ENCODE measurements at places on chromosomes 7 and 10.
A peak's percentile ranks its signal among the peaks of the same experiment; 100 is the strongest.

DNA sequence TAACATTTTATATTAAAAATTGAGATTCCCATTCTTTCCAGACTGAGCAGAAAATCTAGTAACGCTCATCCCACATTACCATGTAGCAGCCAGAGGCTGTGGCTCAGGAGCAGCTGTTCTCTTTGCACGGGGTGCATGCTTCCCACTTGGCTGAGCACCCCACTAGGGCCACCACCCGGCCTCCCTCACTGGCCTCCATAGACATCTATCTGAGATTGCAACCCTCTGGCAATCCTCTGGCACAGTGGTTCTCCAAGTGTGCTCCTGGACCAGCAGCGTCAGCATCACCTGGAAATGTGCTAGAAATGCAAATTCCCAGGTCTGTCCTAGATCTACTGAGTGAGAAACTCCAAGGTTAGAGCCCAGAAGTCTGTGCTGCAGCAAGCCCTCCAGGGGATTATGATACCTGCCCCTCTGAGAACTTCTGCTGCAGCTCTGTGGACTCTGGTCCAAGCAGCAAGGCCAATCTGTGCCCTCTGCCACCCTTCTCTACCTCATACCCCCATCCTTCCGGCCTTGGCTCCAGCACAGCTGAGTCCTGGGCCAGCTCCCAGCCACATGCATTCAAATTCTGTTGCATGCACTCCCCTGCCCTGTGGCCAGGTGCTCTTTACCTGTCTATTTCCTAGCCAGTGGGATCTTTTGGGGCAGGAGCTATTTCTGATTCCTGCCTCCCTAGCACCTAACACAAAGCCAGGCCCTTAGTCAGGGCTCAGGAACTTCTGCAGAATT is 301.5 kb downstream of the GRID1 start:
- no peak for DNase-seq

- no peak for DNase-seq
These were observed 77.9 kb downstream of the NDUFB2 start for GRCh38 chr7:140774371-140774770.

GRCh38 chr7:936386-937054 is 18.0 kb downstream of the ADAP1 start:
- no peak for DNase-seq

GRCh38 chr7:86320889-86321288 is 322.8 kb upstream of the GRM3 start:
- DNase-seq, result peak; percentile 88

- peak; percentile 10 for DNase-seq
These were observed at the start of gene GSDME for GRCh38 chr7:24757353-24758275. TSS of gene GSDME (minus strand) at chr7:24757464. CDS start at chr7:24749774, 7,690 bp downstream.

- DNase-seq, result no peak
These were observed 99.5 kb downstream of the VTI1A start for GRCh38 chr10:112546474-112546873.

DNA sequence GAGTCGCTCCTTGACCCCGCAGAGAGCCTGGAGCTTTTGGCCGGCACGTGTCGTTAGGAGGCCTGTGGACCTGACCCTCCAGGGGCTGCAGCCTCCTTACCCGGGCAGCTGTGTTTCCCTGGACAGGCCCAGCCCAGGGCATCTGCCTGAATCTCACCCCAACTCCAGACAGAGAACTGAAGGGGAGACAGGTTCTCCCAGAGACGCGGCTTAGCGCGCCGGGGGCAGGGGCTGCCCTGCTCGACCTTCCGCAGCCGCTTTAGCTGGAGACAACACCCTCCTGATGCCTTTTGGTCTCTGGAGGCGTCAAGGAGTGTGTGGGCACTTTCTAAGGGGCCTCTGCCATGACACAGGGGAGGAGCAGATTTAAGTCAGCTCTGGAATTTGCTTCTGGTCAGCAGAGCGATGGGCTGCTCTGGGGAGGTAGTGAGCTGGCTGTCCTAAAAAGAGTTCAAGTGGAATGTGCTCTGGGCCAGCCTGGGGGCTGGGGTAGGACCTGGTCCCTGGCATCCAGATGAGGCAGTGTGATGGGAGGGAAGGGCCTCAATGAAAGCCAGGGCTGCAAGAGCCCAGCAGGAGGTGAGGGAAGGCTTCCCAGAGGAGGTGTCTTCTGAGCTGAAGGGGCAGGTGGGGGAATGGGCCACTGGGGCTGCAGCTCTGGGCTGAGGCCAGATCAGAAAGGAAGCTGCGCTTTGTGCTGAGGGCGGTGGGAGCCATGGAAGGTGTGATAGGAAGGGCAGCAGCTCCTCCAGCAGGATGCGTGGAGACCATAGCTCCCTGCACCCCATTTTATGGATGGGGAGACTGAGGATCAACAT is 5.8 kb downstream of the GRIFIN start:
- DNase-seq, result no peak

DNA sequence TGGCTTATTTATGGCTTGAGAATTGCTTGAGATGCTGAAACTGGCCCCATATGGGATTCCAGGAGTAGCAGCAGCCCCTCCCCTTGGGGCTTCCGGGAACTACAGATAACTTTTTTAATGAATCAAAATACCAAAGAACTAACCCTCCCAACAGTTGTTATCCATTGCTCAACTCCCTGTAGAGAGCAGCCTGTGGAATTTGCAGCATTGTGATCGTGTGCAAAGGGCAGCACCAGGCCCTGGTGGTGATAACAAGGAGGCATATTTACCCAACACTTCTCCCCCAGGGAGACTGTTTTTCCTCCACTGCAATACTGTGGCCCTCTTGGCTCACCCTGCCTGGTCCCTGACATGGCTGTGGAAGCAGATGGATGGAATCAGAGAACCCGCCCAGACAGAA is 196.2 kb downstream of the PLXNA4 start:
- no peak for DNase-seq

GRCh38 chr10:120480065-120480600 is 23.1 kb downstream of the PLPP4 start:
- DNase-seq, result no peak

- no peak for DNase-seq
These were observed 4.3 kb upstream of the ELFN1 start for GRCh38 chr7:1665549-1666316.

DNA sequence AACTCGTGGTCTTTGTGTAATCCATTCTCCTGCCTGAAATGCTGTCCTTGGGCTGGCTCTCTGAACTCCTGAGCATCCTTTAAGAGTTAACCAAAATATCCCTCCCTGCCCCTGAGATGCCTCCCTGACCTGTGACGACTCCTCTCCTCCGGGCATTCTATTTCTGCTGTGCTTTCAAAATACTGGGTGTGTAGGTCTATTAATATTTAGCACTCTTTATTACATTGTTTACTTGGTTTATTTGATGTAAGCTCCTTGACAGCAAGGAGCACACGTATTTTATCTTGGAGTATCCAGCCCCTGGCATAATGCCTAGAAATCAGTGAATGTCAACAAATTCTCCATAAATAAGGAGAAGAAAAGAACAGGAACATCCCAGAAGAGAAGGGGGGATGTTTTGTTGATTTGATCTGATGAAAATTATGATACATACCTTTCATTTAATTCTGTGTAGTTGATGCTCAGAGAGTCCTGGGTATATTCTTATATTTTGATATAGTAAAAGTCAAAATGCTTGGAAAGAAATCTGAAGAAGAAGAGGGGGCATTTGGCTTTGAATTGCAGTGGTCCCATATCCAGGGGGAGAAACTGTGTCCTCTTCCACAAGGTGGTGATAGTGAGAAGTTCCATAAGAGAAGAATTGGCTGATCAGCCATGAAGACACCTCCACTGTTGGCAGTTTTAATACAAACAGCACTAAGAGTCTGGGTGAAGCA is 107.7 kb upstream of the MPP7 start:
- DNase-seq, result no peak

DNA sequence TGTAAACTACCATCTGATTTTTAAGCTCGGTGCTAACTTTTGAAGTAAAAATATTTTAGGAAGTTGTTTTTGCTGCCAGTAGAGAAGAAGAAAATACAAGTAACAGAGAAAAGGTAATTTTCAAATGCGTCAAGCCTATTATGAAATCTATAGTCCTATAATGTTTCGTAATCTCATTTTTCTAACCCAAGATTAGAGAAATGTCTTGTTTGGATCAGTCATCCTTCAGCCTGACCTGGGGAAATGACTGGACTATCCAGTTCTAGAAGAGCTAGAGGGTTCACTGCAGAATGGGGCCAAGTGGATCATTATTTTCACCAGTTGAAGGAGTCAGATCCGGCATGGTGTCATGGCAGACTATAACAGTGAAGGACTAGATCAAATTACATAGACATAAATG is 62.7 kb upstream of the FGL2 start:
- DNase-seq, result no peak

DNA sequence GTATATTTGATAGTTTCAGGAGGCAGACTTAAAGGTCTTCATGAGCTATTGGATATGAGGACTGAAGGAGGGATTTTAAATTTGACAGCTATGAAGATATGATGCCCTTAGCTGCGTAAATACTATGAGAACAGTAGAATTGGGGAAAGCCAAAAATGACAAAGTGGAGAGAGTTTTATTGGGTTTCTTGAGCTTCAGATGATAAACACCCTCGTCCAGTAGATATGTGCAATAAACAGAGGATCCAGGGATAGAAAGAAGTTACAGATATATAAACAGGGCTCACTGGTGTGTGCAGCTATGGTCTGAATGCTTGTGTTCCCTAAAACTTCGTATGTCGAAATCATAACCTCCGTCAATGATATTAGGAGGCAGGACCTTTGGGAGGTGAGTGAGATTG is 131.3 kb downstream of the INHBA start:
- DNase-seq, result no peak

GRCh38 chr7:28800150-28800549 is 158.0 kb downstream of the TRIL start:
- no peak for DNase-seq

GRCh38 chr7:112537822-112538387 is 57.1 kb downstream of the LSMEM1 start:
- no peak for DNase-seq

GRCh38 chr10:62647375-62648092 is 157.0 kb upstream of the ADO start:
- DNase-seq, result no peak

- no peak for DNase-seq
These were observed 178.5 kb downstream of the AMPH start for GRCh38 chr7:38452681-38453108.

DNA sequence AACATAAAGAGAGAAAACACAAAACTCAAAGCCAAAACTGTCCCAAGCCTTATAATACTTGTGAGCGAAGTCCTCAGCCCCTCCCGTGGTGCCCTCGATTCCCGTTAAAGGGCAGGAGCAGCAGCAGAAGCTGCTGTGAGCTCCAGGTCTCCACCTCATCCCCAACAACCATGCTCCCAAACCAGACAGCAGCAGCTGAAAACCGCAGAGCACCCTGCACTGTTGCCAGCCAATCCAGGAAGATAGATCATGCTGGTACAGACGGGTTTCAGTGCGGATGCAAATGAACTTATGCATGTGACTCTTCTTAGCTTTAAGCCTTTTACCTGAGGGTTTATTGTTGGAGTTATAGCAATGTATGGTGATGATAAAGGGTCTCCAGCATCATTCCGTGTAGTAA is 97.9 kb downstream of the DNAJB6 start:
- DNase-seq, result no peak

- DNase-seq, result no peak
These were observed 509 bp downstream of the AHR start for GRCh38 chr7:17298840-17299482.

DNA sequence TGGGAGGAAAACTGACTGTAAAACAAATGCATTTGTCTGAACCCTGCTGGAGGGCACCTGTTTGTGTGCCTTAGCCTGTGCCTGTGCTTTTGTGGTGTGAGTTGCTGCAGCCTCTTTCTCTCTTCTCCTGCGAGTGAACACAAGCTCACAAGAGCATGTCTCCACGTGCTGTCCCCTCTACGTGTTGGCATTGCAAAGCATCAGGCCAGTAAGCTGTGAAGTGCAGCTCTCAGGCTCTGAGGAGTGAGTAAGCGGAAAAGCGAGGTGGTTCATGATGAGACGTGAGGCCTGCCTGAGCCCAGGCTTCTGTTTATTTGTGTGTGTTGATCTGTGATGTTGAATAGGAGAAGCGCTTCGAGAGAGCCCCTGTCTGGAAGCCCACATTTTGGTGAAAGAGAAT is 85.6 kb upstream of the PDCD4 start:
- DNase-seq, result no peak

GRCh38 chr10:91340613-91341362 is 69.4 kb upstream of the HECTD2 start:
- DNase-seq, result no peak

DNA sequence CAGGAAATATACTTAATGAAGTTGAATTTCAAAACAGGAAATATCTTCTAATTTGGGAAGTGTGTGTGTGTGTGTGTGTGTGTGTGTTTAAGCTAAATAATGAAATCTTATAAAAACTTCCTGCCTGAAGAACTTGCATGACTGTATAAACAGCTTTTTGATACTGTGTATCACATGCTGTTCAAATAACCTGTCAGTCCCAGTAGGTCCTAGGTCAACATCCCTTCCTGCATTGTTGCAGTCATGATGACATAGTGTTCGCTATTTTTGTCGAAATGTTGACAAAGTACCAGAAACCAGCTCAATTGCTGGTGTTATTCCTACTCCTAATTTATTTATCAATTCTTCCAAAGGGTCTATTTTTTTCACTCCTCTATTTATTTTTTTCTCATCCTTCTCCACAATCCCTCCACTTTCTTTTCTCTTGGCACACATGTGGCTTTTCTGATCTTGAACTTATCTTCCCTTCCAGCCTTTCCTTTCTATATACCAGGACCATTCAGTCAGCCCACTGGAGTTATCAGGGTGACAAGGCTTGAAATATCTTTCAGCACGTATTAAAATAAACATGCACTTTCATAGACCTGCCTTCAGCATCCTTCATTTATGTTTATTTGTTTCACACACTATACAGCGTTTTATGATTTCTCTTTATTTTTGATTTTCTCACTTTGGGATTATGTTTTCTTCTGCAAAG is 115.8 kb downstream of the PLXDC2 start:
- DNase-seq, result no peak

- DNase-seq, result peak; percentile 37
These were observed 348.2 kb upstream of the C7orf33 start for GRCh38 chr7:148242294-148242821.

- DNase-seq, result no peak
These were observed 15.1 kb upstream of the SH3PXD2A start for GRCh38 chr10:103870516-103870915.

DNA sequence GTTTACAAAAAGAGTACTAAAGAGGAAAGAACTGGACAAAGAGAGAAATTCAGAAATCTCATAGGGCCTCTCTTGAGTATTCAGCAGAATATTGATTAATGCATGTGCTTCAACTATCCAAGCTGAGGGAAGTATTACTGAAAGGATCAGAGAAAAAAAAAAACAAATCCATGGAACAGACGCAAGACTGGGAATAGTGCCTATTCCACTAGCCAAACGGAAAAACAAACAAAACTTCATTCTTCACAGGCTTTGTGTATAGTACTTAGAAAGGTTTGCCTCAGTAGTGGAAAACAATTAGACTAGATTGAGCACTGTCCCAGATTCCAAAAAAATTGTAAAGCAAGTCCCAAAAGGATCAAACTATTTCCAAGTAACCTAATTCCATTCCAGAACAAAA is 106.2 kb downstream of the TFEC start:
- no peak for DNase-seq

DNA sequence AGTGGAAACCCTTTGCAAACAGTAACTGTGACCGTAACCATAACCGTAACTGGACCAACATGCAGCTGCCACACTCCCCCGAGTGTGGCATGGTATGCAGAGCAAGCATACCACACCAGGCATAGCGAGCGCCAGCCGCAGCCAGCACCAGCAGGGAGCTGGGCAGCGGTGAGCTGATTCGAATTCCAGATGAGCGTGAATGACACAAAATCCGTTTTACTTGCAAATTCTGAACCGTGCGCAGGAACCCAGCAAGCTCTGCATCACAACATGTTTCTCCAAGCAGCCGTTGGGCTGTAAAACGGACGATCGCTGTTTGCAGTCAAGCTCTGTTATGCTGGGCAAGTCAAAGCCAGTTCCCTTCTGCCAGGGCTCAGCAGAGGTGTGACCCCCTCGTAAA is 111.1 kb downstream of the OAT start:
- DNase-seq, result no peak

Data from OCI-LY7 (cell line).